NCI-H187 treated with DMSO at 0.1 percent for 48 hours (cell line): ENCODE measurements at places on chromosomes 2 and 18.

DNA sequence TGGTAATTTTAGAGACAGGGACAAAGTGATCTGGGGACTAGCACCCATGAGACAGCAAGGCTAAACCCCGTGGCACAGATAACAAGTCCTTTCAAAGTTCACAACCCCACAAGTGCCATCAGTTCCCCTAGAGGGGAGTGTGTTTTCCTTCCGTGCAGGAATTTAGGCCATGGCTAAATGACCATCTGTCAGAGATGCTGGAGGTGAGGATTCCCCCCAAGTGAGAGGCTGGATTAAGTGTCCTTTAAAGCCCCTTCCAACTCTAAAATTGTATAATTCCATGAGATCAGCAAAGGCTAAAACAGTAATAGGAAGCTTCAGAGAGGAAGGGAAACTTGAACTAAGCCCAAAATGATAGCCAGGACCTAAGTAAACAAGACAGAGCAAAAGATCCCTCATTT lies 8.7 kb downstream of the FEZ2 start:
- DNase-seq = no peak

- DNase-seq = no peak
Observed at GRCh38 chr2:18299423-18300212, 260.8 kb downstream of the RDH14 start.

DNA sequence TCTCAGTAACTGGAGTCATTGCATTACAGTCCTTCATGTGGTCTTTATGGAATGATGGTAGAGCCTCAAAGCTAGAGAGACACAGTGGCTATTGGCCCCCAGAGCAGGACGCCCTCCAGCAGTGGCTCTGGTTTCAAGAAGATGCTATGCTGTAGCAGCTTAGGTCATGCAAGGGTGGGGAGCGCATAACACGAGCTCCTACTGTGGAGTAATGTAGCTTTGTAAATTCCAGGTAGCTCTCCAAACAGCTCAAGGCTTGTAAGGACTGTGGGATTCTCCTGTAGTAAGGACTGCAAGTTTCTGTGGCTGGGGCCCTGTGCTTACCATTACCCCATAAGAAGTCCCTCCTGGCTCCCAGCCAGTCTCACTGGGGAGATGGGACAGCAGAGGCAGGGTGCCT lies 15.6 kb downstream of the APLF start:
- no peak for DNase-seq

- no peak for DNase-seq
Observed at GRCh38 chr2:224278531-224278930, 123.4 kb downstream of the FAM124B start.

GRCh38 chr2:47528874-47529273 lies 125.9 kb downstream of the MSH2 start:
- DNase-seq = no peak

- no peak for DNase-seq
Observed at GRCh38 chr2:47145466-47145865, 9.6 kb downstream of the STPG4 start.

GRCh38 chr2:43763091-43763490 lies 10.7 kb upstream of the DYNC2LI1 start:
- DNase-seq = no peak

GRCh38 chr2:60525899-60526298 lies 27.6 kb downstream of the BCL11A start:
- no peak for DNase-seq

DNA sequence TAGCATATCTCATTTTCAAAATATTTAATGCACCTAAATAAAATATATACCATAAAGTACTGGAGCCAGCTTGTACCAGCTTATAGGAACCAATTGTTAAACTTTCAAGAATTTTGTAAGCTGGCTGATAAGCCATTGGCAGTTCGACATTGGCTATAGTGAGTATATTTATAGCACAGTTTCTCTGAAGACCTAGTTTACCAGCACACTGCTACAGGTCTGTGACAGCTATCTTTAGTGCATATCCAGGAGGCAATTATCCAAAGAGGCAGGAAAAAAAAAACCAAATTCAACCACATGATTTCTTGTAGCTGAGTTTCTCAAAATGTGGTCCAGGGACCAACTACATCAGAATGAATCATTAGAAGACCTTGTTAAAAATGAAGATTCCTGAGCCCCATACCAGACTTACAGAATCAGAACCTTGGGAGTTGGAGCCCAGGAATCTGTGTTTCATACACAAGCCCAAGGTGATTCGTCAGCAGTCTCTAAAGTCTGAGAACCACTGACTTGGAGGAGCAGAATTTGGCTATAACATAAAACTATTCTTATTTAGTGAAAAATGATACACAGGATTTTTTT lies 279.0 kb upstream of the NRP2 start:
- no peak for DNase-seq

GRCh38 chr2:184596819-184597411 lies 1.4 kb upstream of the ZNF804A start:
- DNase-seq = no peak

GRCh38 chr2:68438455-68439303 lies 28.4 kb downstream of the FBXO48 start:
- DNase-seq = no peak

DNA sequence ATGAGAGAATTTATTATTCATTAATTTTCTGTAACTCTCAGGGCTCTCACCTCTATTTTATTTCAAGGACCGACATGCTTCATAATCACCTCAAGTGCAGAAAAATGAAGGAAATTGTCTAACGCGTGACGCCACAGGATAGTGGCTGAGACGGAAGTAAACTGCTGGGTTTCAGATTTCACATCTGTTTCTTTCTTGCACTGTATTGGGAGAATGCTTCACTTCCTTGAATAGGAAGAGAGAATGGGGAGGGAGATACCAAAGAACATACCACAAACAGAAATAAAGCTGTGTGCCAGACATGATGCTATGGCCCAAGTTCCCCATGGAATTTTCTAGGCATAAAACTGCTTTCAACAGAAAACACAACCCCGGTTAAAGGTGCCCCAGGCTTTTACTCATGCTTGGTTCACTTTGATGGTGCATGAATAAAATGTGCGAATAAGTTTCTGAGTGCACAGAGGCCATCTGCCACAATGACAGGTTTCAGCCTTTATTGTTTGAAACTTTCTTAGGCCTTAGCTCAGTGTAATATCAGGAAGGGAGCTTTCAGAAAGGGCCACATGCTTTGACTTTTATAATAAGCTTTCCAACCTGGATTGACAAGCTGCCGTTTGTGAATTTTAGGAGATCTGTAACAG lies 1116.4 kb downstream of the SOCS6 start:
- no peak for DNase-seq

- DNase-seq = no peak
Observed at GRCh38 chr2:26619096-26619495, 22.1 kb downstream of the CIB4 start.

GRCh38 chr2:153963256-153963655 lies 91.5 kb downstream of the GALNT13 start:
- DNase-seq = no peak

DNA sequence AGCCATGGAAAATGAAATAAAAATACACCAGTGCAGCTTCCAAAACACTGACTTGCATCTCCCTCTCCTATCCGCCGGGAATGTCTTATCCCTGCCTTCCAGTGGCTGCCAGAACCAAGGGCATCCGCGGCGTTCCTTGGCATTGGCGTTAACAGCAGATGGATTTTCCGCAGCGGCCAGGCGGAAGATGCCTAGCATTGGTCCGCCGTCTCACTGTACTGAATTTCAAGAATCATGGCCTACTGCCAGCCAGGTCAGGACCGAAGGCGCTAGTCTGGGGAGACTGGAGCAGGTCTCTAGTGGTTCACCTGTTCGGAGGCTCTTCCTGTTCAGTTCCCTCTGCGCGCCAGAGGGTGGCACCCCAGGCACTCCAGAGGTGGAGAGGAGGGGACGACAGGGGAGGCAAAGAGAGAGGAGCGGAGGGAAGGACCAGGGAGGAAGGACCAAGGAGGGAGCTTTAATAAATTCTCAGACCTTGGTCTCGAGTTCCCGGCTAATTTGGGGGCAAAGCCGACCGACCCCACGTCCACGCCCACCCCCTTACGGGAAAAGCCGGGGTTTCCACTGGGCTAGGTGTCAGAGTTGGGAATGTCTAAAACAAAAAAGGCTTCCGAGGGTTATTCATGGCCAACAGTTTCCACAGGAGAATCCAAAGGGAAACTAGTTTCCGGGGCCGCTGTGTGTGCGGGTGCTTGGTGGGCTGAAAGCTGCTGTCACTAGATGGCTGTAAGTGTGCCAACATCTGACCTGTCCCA lies 3.7 kb upstream of the BCL2L11 start:
- DNase-seq = no peak

DNA sequence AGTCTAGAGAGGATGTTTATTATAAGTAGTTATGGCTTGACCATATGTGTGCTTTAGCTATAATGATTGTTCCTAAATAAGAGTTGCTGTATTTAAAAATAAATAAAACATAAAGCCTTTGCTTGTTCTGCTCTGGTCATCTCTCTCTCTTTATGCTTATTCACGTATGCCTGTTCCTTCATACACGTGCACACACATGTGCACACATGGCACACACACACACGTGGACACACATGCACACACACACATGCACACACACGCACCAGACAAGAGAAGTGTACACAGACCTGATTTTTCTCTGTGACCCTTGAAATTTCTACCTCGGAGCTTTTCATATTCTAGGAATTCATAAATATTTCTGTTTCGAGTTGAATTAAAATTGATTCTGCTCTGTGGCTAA lies 658.2 kb upstream of the SALL3 start:
- no peak for DNase-seq

GRCh38 chr18:28153485-28154065 lies 23.4 kb downstream of the CDH2 start:
- DNase-seq = no peak

DNA sequence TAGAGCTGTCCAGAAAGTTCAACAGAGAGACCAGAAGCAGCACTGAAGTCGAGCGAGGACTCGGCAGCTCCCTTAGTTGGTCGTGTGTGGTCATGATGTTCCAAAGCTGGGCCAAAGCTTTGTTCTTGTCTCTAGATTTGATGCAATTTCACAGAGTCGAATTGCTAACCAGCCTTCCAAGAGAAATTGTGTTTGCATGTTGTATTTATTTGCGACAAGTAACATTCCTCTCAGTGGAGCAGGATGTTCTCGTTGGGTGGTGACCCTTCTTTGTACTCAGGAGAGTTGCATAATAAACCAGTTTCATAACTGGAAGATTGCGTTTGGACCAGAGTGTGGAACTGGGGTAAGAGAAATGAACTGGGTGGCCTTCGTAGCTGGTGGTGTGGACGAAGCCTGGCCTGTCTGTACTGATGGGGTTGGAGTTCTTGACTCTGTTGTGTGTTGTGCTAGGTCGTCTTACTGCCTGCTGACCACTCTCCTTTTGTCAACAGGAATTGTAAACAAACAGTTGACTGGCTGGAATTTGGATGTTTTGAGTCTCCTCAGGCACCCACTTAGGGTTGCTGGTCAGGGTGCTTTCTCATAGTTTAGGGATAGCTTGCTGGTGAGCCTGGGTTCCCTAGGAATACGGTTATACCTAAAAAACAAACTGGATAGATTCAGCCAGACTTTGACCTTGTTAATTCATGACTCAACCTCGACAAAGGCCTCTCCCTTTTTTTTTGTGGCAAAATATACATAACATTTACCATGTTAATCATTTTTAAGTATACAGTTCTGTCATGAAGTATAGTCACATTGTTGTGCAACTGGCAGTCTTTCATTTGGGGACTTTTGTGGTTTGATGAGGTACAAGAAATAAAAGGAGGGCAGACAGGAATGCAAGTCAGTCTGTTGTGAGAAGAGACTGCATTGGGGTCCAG lies 28.9 kb upstream of the TOGARAM2 start:
- DNase-seq = no peak

DNA sequence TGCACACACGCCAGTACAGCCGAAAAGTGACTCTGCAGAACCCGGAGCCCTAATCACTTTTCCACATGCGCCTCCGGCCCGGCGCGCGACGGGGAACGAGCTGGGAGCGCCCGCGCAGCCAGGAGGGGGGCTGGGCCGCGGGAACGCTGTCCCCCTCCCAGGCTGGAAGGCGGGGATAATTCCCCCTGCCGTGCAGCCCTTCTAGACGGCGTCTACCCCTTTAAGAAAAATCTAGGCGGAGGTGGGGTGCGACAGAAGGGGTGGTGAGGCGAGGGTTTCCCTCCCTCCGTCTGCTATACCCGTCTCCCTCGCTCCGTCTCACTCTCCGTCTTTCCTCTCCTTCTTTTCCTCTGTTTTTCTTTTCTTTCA lies 2.4 kb downstream of the CYP26B1 start:
- DNase-seq = no peak

GRCh38 chr2:157256626-157257025 lies 879 bp upstream of the GALNT5 start:
- DNase-seq = no peak

- peak; percentile 81 for DNase-seq
Observed at GRCh38 chr18:9737472-9738121, 29.5 kb downstream of the RAB31 start.

DNA sequence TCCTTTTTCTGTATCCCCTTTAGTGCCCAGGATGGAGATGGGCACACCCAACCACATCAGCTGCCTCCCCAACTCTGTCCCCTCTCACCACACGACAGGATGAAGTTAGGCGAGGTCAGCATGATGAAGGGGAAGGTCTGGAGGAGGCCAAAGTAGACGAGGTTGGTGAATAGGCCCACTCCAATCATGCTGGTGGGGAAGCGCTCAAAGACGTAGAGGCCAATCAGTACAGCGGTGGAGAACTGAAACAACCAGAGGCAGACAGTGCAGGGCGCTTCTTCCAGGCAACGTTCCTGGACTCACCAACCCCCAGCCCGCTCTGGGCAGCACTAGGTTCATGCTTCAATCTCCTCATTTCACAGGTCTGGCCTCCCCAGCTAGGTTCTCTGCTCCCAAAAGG lies 2.9 kb downstream of the TEX261 start:
- DNase-seq = no peak

GRCh38 chr2:218898109-218898878 lies 17.6 kb downstream of the WNT10A start:
- DNase-seq = no peak

GRCh38 chr2:176104316-176105077 lies 2.6 kb upstream of the HOXD11 start:
- no peak for DNase-seq

- peak; percentile 6 for DNase-seq
Observed at GRCh38 chr2:241443486-241444223, 64.7 kb downstream of the STK25 start.

- no peak for DNase-seq
Observed at GRCh38 chr2:18399601-18400000, 160.9 kb downstream of the RDH14 start.

GRCh38 chr2:95179451-95179850 lies 13.8 kb downstream of the ZNF2 start:
- no peak for DNase-seq

GRCh38 chr2:37904993-37905392 lies 20.1 kb upstream of the RMDN2 start:
- no peak for DNase-seq

- DNase-seq = no peak
Observed at GRCh38 chr2:20634507-20635112, 16.3 kb downstream of the HS1BP3 start.

DNA sequence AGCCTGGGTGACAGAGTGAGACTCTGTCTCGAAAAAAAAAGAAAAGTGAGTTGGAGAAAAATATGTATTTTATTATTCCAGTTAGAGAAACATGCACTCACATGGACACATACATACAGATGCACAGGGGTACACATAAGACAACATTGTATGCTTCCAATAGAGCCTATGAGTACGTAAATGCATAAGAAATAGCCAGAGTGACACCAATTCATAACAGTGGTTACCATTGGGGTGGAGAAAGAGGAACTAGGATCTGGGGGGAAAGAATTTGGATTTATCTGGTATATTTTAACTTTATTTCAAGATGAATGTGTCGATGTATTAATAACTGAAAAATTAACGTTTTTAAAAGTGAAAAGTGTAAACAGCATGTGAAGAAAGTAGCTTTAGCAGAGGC lies 16.1 kb downstream of the IL36A start:
- DNase-seq = no peak

GRCh38 chr2:172671501-172671900 lies 64.1 kb upstream of the RAPGEF4 start:
- DNase-seq = no peak

- DNase-seq = no peak
Observed at GRCh38 chr2:218319813-218320365, 27.6 kb upstream of the TMBIM1 start.
